Activated CD8-positive, alpha-beta memory T cell treated with anti-CD3 and anti-CD28 coated beads for 24 hours (primary cell): ENCODE measurements at places on chromosomes 7 and 10.

DNA sequence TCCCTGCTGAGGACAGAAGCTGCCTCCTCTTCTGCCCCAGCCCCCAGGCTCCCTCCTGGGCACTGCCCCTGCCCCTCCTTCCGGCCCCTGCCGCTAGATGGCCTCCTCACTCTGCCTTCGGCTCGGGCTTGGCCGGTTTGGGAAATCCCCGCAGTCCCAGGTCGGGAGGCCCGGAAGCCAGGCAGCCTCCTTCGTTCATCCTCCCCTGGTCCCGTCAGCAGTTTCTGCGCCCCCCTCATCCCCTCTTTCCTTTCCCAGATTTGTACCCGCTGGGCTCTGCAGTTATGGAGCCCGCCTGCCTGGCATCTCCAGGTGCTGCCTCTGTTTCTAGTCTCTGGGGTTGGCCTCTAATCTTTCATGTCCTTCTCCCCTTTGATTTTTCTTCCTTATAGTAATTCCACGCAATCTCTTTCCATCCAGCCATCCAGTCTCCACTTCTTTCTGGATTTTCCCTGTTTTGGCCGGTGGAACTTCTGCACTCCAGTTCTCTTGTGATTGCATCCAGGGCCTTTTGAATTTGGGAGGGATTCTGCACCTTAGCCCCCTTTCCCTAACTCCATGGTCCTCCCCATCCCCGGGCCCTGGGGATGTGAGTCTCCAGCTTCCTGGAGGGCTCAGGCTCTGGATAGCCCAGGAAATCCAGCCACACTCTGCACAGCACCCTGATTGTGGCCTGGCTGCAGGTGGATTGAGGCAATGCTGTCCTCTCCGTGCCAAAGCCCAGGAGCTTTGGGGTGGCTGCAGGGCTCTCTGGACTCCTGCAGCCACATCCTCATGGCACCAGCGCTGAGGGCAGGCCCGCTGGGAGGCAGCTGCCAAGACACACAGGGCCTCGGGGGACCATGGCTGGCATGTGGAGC, 3.3 kb upstream of the SHH start:
- DNase-seq, result peak; percentile 87

DNA sequence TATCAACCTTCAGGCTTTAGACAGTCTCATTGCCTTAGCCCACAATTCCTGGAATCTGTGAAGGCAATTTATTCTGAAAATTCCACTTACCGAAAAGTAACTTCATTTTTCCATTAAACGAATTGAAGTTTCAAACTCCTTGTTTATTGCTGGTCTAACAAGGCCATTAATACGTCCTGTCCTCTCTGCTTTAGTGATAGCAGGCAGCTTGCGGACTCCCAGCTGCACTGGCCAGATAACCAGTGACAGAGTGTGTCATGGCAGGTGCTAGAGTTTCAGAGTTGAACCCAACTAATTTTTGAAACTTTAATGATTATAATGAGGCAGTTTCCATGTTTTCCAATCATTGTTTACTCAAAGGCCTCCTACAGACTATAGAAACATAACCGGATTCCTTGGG, 31.1 kb downstream of the LOXL4 start:
- DNase-seq, result no peak

- no peak for DNase-seq
These were observed 10.9 kb upstream of the PFKP start for GRCh38 chr10:3056280-3057037.

GRCh38 chr7:29457141-29457561, 106.5 kb upstream of the PRR15 start:
- DNase-seq, result no peak

DNA sequence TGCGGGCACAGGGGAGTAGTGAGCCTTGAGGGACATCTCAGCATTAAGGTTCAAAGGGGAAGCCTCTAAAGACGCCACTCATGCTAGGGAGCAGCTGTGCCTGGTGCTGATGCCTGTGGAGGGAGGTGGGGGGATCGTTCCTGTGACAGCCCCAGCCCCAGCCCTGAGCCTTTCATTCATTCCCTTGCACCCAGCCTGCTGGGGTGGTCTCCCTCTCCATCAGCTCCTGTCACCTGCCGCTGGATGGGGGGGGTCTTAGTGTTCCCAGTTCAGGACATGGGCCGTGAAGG, 11.6 kb downstream of the ZNF316 start:
- DNase-seq, result no peak

- DNase-seq, result no peak
These were observed 15.6 kb upstream of the AKR1C3 start for GRCh38 chr10:5078547-5079180.

- DNase-seq, result no peak
These were observed 570.3 kb downstream of the DNAJB6 start for GRCh38 chr7:157907091-157907490.

DNA sequence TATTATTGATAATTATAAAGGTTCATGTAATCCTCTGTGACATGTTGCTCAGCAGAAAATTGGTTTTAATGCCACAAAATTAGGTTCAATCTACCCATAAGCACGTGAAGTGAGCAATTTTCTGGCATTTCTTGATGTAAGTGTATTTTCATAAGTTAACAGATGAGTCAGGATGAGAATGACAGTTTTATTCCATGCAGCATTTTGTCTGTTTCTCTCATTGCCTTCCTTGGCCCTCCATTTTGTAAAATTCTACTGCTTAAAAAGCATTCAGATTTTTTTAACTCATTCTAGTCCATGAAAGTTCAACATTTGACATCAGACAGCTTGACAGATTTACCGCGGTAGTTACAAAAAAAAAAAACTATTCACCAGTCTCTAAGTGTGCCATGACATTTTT, 4.0 kb upstream of the GFRA1 start:
- no peak for DNase-seq

GRCh38 chr10:34049469-34049868, 715.0 kb upstream of the NRP1 start:
- no peak for DNase-seq

DNA sequence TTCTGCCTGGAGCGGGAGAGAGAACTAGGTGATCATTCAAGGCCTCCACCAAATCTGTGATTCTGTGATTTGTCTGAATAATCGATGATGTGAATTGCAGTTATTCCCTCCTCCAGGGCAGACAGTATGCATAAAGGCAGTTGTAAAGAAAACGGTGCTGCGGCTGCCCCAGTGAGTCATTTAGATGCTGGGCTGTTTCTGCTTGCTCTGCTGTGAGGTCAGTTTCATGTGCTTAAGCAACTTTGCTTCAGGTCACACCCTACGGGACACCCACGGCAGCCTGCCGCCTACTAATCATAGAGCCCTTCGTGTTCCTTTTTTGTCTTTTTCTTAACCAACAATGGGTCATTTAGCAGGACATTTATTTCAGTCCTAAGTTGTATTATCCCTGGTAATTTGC, 158.1 kb upstream of the PITRM1 start:
- DNase-seq, result no peak

GRCh38 chr10:49595713-49596492, 14.2 kb upstream of the SLC18A3 start:
- DNase-seq, result no peak

DNA sequence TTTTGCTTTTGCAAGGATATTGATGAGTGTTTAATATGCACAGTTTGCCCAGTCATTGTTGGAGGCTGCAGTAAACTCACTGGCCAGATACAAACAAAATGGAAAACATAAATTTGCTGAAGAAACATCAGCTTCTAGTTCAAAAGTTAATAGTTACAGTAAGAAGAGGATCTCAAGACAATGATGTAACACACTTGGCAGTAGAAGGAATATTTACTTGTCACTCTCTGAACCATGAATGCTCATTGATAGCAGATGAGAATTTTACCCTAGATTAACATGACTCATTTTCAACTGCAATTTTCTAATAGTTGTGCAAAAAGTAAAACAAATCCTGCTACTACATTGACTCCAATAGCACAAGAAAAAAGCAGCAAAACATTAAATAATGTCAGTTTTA, 47.7 kb downstream of the VWC2 start:
- DNase-seq, result no peak

DNA sequence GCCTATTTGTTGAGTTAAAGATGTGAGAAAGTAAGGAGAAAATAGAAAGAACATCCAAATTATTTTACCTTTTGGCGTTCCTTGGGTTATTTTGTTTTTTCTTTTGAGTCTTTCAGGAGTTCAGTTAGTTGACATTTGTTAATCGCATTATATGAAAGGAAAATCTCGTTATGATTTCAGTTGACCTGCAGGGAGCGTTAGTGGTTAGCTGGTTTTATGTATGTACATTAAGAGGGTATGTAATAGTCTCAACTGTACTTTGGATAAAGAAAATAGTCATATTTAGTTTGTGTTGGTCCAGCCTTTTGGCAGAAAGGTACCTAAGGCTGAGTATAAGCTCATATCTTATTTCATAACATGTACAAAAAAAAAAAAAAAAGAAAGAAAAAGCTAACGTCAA, 4.0 kb downstream of the BMPER start:
- DNase-seq, result no peak

DNA sequence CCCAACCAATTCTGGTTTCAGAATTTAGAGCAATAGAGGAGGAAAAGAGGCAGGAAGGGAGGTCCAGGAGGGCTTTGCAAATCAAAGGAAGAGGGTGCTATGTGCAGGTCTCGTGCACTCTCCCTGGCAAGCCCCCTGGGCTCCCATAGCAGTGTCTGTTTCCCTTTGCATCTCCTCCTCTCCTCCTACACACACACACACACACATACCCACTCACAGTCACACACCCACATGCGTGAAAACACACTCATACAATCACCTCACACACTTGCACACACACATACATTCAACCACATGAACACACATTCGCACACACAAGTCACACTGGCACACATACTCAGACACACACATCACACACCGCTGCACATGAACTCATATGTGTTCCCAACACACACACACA, 105.3 kb downstream of the OAT start:
- no peak for DNase-seq

DNA sequence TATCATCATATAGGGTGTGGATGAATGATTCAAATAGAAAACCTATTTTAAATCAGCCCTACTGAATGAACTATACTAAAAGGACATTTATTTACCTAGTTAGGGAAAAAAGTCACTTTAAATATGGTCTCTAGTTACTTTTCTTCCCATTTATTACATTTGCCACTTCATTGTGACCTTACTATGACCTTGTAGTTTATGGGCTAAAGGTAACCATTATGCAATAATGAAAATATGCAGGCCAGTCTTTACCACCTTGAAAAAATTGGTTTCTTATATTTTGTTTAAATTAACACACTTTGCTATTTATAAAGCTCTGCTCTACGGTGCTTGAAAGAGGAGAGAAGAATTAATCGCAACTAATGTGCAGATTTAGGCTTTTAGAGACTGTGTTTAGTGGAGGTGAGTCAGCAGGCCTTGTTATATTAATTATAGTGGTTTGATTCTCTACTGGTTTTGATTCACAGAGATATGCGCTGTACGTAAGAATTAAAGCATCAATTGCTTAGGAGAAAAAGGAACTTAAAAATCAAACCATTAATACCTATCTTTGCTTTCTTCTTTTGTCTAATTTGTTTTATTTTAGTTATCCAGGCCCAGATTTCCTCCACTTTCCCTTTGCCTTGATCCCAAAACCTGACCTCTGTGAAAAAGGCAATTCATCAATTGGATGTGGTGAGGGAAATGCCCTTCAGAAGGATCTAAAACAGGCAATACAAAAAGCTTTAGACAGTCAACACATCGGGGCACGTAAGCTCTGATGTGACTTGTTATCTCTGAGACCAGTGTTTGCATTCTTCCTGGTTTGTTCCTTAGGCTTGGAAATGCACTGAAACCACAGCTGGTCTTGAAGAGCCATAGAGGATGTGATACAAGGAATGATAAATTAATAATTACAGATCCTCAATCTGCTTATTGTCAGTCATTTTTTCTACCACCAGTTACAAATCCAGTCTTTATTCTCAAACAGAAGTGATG, 141.2 kb upstream of the HDAC9 start:
- no peak for DNase-seq

GRCh38 chr7:34190299-34190698, 285.0 kb downstream of the BMPER start:
- DNase-seq, result no peak

GRCh38 chr10:67110286-67110685, 184.4 kb downstream of the LRRTM3 start:
- DNase-seq, result no peak

DNA sequence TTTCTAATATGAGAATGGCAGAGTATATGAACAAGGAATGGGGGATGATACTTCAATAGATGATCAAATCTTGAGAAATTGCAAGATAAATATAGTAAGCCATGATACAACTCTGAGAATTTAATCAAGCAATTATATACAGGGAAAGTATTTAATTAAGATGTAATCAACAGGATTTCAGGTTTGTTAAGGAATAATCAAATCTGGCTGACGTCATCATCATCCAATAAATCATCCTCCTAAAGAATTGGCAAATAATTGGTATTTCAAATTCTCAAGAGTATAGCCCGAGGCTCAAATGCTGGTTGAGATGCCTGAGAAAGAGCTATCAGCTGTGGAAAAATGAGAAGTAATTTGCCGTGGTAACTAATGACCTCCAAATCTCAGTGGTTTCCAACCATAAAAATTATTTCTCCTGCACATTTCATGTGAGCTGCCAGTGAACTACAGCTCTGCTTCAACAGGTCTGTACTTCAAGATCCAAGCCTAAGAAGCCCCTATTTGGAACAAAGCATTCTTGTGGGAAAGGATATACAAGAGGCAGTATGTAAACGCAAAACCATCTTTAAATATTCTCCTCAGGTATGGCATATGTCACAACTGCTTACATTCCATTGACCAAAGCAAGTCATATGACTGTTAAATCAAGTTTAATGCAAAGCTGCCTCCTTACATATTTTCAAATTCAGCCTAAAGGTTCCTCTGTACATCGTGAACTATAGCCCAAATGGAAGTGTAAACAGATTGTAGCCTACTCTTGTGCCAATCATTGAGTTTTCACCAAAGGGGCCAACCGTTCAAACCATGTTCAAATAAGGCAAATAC, 503.0 kb downstream of the KIF20B start:
- DNase-seq, result no peak

DNA sequence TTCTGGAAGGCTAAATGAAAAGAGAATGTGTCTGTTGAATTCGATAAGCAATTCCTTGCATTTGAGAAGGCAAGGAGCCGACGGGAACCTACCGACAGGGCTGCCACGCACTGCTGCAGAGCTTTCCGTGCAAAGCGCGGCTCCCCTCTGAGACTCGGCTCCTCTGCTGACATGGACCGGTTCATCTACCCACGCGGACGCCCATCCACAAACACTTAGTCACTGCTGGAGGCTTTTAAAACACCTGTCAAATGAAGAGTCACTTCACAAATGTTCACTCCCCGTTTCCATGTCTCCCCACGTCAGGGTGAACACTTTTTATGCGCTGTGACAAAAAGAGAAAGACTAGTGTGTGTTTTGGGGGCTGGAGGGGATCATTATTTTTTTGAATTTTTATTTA, 32.0 kb downstream of the AMZ1 start:
- DNase-seq, result no peak

GRCh38 chr10:118028619-118029018, 18.1 kb downstream of the RAB11FIP2 start:
- DNase-seq, result no peak

DNA sequence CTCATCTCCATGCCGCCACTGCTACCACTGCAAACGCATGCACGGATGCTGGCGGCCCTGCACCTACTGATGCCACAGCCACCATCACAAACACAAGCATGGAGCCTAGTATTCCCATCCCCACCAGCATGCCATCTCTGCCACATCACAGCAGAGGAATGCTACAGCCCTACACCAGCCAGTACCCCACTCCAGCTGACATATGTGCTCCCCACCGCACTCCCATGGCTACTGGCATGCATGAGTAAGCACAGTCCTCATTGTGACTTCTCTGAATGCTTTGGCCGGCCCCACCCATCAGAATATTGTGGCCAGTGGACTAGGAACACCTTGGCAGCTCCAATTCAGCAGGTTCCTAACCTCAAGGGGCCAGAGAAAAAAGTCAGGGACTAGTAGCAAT, 705.5 kb downstream of the POM121L12 start:
- no peak for DNase-seq

- DNase-seq, result no peak
These were observed 177.3 kb downstream of the DKK1 start for GRCh38 chr10:52491246-52491995.
